ENCODE measurements at places on chromosomes 6 and 20. TPM values are rescaled to one million over a fixed set of nuclear protein-coding genes. Genes with fewer than 3 reads are reported as not detected.

The BAG2 gene
- total RNA-seq, result 3.3 TPM

The EFHC1 gene
- total RNA-seq, result 24.9 TPM

The RNF144B gene
- total RNA-seq, result 2.4 TPM

The OR5V1 gene
- not detected for total RNA-seq

The SLC22A3 gene
- total RNA-seq, result 10.6 TPM

The GRIK2 gene
- 8.9 TPM for total RNA-seq

The HLA-DMB gene
- total RNA-seq, result 86.7 TPM

The FAM209B gene
- not detected for total RNA-seq

The HLA-DPB1 gene
- total RNA-seq, result 104 TPM

The TEAD3 gene
- 10.7 TPM for total RNA-seq

The TSPO2 gene
- not detected for total RNA-seq

The DTD1 gene
- 8.9 TPM for total RNA-seq

The CUTA gene
- 134 TPM for total RNA-seq

The ETV7 gene
- 8.4 TPM for total RNA-seq

The FERMT1 gene
- total RNA-seq, result 17.3 TPM

The TINAG gene
- 45.8 TPM for total RNA-seq

The HLA-DQA2 gene
- not detected for total RNA-seq

The GCNT2 gene
- 75.7 TPM for total RNA-seq

The TFAP2D gene
- total RNA-seq, result not detected

The CST1 gene
- total RNA-seq, result not detected

The DAAM2 gene
- 22.9 TPM for total RNA-seq

The CTCFL gene
- total RNA-seq, result not detected

The PNLDC1 gene
- not detected for total RNA-seq

The ME1 gene
- 10.4 TPM for total RNA-seq

The ZSWIM3 gene
- 2.8 TPM for total RNA-seq

The PPP1R18 gene
- total RNA-seq, result 6.9 TPM

The TMEM244 gene
- not detected for total RNA-seq

The LHFPL5 gene
- not detected for total RNA-seq

The SYNDIG1 gene
- not detected for total RNA-seq

The AHCY gene
- 47.9 TPM for total RNA-seq

The C20orf144 gene
- not detected for total RNA-seq

The FAM83D gene
- total RNA-seq, result 6.3 TPM

The RAMACL gene
- total RNA-seq, result not detected

The KCNK5 gene
- total RNA-seq, result 120 TPM

The RAET1E gene
- total RNA-seq, result not detected

The VIP gene
- 22.4 TPM for total RNA-seq

The BCAS4 gene
- total RNA-seq, result 0.66 TPM
